Activated naive CD8-positive, alpha-beta T cell treated with anti-CD3 and anti-CD28 coated beads, Interleukin-2, amount 10 ng/mL, durations not matched to agents 7 days and 5 days (primary cell): ENCODE measurements at places on chromosomes 2 and 18.

- no peak for DNase-seq
These were observed 25.0 kb downstream of the DCDC2C start for GRCh38 chr2:3728104-3729054.

DNA sequence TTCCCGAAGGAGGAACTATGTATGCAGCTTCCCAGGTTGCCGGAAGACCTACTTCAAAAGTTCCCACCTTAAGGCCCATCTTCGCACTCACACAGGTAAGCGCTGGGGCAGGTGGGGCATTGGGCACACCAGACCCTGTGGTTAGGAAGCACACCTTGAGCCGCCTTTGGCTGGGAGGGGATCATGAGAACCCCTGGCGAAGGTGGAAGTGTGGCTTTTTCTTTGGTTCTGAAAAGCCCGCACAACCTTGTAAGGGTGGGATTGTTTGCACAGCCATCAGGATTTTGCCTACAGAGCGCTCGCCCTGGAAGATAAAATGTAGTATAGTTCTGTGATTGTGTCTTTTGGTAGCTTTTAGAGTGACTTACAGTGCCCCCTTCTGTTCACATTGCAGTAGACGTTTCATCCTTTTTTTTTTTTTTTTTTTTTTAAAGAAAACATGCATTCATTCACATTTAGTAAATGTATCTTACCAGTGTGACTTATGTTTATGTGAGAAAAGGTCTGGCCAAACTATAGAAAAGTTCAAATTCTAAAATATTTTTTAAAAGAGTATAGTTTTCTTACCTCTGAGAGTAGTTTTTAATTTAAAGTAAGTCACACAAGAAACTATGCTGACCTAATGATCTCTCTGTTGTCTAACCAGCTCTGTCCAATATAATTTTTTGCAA lies 5.3 kb downstream of the KLF11 start:
- no peak for DNase-seq

- no peak for DNase-seq
These were observed 29.4 kb upstream of the IL1RN start for GRCh38 chr2:113098041-113098440.

DNA sequence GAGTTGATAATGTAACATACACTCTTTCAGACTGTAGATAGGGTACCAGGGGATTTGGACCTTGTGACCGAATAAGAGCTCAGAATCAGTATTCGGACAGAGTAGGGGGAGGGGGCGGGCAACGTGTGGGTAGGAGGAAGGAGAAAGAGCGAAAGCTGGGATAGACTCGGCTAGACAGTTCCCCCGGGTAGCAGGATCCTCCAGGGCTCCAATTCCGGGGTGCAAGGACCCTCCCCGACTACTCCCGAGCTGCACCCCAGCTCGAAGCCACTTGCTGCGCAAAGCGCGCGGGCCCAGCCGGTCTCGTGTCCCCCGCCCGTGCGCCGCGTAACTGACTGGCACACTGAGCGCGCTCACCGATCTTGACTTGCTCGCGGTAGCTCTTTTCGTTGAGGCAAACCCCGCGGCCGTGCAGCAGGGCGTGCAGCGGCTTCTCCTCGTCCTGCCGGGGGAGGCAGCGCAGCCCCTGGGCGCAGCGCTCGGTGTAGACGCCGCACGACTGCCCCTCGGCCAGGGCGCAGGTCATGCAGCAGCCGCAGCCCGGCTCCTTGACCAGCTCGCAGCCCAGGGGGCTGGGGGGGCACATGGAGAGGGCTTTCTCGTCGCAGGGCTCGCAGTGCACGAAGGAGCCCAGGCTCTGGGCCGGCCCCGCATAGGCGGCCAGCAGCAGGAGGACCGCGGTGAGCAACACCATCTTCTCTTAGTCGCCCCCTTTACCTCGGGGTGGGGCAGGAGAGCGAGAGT lies 1.1 kb downstream of the IGFBP5 start:
- peak; percentile 71 for DNase-seq

- no peak for DNase-seq
These were observed 816.2 kb downstream of the CBLN2 start for GRCh38 chr18:71727909-71728308.

DNA sequence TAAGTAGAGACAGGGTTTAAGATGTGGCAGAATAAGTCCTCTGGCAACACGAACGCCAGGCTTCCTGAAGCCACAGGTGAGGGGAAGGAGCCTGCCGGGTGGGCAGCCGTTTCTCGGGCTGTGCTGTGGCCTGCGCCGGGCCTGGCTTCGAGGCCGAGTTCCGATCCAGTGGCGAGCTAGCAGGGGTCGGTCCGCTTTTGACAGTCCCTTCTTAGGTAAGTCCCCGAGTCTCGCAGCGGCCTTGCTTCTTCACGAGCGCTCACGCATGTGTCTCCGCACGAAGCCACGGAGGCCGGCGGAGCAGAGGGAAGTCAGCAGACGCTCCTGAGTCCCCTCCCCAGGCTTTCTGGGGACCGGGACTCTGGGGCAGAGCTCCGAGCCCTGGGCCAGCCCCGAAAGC lies 26.0 kb downstream of the SALL3 start:
- DNase-seq: no peak

DNA sequence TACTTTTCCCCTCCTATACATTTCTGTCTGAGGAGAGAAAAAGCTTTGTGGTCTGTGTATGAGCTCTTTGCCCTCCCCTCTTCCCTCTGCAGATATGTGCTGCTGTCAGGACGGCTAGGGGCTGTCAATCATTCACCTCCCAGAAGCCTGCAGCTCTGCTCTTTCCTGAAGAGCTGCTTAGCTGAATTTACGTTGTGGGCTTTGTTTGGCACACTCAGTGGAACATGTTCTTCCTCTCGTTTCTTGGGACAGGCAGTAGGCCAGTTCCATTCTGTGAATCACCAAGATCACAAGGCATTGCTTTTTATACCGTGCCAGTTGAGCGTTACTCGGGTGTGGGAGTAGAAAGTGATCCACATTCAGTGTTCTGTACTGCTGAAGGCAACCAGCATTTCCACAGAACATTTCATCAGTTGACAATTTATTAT lies 136.7 kb downstream of the LAMA3 start:
- no peak for DNase-seq

DNA sequence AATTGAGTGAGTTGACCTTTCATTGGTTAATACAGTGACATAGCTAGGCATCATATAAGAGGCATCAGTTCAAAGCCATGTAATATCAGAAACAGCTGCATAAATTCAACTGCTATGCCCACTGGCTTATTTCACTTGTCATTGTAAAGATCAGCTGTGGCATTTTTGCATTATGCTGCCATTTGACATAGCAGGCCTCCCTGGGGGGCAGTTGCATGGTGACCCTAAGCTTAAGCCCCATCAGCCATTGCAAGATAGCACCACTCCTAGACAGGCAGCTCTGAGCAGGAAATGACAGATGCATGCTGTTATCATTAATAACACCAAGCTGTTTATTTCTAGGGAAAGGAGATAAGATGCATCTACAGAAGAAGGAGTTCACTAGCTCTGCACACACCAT lies 233.4 kb upstream of the CNTNAP5 start:
- no peak for DNase-seq

DNA sequence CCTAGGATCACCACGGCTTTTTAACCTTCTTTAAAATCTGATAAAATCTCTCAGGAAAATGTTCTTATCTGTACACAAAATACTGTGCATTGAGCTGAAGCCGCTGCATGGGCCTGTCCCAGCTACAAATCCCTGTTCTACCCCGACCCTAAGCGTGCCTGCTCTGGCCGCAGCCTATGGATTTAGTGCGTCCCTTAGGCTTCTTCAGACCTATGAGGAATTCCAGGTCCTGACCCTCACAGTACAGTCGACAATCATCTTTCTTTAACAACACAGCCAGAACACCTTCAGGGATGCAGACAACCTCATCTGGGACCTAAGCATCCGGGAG lies 477 bp upstream of the WDCP start:
- no peak for DNase-seq

- DNase-seq: no peak
These were observed 80.7 kb upstream of the RNF152 start for GRCh38 chr18:61973273-61974115.

GRCh38 chr2:119579424-119580295 lies 35.4 kb downstream of the CFAP221 start:
- no peak for DNase-seq

DNA sequence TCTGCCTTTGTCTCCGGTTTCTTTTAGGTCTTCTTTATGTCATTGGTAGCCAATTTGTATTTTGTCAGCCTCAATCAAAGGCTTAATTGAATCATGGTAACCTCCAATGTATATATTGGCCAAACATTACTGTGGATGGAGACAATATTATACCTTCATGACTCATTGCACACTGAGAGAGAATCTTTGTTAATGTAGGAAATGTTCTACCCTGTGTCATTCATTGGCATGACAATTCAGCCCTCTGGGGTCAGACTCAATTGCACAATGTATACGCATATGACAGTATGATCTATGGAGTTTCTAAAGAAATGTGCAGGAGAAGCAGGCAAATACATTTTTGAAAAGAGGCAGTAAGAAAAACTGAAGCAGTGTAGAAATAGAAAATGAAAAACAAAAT lies 162.6 kb downstream of the PDE11A start:
- DNase-seq: no peak

DNA sequence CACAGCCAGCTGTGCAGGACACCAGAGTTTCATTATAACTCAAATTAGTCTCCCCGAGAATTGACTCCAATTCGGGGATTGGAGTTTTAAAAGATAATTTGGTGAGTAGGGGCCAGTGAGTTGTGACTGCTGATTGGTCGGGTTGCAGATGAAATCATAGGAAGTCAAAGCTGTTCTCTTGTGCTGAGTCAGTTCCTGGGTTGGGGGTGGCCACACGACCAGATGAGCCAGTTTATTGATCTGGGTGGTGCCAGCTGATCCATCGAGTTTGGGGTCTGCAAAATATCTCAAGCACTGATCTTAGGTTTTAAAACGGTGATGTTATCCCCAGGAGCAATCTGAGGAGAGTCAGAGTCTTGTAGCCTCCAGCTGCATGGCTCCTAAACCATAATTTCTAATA lies 82.7 kb upstream of the SLC66A3 start:
- DNase-seq: no peak

DNA sequence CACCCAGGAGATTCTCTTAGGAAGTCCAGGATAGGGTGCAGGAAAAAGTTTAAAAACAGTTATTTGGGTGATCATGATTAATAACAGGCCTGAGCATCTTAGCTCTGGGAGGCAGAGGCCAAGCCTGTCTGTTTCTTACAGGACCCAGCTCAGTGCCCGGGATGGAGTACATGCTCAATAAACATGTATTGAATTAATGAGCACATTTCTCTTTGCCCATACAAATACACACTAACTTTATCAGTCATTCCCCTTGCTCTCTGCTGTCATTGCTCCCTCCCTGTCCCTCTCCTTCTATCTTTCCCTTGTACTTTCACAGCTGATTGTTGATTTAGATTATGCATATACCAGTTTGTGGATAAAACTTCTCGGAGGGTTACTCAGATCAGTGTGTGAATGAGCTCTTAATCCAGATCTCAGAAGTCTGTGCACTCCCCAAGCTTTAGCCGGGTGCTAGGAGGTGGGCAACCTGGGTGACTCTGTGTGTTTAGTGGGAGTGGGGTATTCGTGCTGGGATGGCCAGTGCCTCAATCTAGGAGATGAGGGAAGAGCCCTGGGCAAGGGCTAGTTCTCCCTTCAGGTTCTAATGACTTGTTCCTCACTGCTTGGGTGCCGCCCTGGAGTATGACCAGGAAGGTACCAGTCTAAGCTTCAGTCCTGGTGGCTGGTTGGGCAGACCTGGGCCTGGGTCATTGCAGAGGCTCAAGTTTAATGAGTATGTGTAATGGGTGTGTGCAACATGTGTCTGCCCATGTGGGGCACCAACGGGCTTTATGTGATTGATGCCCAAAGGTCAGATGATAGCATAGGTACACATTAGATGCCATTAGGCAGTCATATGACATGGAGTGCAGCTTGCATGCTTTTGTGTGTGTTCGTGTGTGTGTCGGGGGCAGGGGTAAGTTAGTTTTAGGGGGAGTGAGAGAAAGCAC lies 10.6 kb downstream of the EMX1 start:
- DNase-seq: peak; percentile 15

- no peak for DNase-seq
These were observed 122.6 kb upstream of the SPRED2 start for GRCh38 chr2:65554765-65555591.

DNA sequence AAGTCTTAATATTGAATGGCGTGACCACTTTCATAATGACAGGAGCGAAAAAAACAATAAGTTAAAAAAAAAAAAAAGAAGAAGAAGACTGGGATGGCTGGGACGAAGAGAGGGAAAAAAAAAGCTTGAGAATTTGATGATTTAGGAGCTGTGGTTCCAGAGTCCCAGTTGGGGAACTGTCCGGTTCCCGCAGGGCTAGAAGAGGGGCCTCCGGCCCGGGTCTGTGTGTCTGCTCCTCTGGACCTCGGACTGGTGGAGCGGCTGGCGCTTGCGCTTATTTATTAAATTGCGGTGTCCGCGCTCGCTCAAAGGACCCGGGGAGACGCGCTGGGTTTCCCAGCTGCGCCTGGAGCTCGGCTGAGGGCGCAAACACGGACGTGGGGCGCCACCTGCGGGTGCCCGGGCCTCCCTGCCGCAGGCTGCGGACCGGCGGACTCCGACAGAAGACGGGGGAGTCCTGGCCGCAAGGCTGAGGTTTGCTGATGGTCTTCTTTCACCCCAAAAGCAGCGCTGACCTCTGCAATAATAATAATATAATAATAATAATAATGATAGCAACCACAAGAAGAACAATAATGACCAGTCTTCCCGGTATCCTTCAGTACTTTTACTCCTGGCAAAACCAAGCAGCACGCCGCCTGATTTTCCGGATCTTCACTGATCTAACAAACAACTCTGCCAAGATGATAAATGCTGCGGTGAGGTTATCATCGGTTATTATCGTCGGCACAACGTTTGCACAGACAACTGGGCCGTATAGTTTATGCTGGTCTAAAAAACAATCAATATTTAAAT lies at the start of gene CBLN2:
Gene CBLN2, minus strand, starts transcription at position 251 of the 795 bp plus-strand sequence. CDS start 2,182 bp downstream, outside the sequence.
- peak; percentile 66 for DNase-seq

DNA sequence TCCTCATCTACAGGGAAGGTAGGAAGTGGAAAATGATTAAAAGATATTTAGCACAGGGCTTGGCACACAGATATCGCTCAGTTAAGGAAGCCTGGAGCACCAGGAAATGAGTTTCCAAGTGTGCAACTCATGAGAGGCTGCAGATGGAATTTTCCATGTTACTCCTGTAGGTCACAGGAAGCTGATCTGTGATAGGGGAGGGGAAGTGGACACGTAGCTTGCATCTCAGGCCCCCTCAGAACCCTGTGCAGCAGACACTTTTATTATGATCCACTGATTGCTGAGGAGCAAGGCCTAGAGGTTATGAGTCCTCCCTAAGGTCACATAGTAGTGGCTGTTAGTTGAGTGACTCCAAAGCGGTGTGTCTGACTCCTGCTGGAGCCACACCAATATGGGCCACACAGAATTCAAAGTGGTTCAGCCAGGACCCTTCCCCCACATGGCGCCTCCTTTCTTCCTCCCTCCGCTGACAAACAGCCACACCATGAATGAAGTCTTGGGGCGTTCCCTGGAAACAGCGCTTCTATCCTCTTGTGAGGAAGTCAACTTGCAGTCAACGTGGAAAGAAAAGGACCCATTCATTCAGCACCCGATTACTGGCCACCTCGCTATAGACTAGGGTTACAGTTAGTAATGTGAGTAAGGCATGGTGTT lies 21.5 kb downstream of the DYSF start:
- DNase-seq: no peak

DNA sequence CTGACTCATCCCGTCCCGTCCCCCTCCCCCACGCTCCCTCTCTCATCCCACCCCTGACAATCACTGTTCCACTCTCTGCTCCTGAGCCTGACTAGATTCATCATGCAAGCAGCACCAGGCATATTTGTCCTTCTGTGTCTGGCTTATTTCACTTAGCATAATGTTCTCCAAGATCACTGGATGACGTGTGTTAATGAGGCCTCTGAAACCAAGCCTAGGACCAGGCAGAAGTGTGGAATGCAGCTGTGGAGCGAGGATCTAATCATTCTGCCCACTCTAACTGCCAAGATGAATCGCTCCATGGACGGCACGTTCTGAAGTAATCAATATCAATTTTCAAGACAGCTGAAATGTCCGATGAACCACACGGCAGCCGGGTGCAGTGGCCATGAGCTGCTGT lies 122.4 kb upstream of the ZNF236 start:
- no peak for DNase-seq
